Cardiac ventricle fibroblast (primary cell): ENCODE measurements at places on chromosomes 2 and 18. TPM values are rescaled to one million over a fixed set of nuclear protein-coding genes. Genes with fewer than 3 reads are reported as not detected.

STPG4 gene
- total RNA-seq: 0.20 TPM in 1 of 2 replicates, not detected in the other

OTOF gene
- 0.06 and 0.54 TPM in 2 replicates for total RNA-seq

SCN9A gene
- total RNA-seq: 0.68 and 0.87 TPM in 2 replicates

UGT1A4 gene
- 0.34 TPM in 1 of 2 replicates, not detected in the other for total RNA-seq

VSNL1 gene
- total RNA-seq: not detected in 2 replicates

MC2R gene
- total RNA-seq: not detected in 2 replicates

DNAJC5G gene
- total RNA-seq: not detected in 2 replicates

SATB2 gene
- total RNA-seq: 1.4 and 1.8 TPM in 2 replicates
